ENCODE measurements at places on chromosomes 7 and 10.

GRCh38 chr10:63286340-63286739, 153.2 kb downstream of the NRBF2 start:
- DNase-seq, result no peak

GRCh38 chr7:123410273-123410904, 124.0 kb downstream of the IQUB start:
- DNase-seq, result no peak

- DNase-seq, result no peak
Observed at GRCh38 chr10:73653701-73654100, 2.1 kb downstream of the SYNPO2L start.

DNA sequence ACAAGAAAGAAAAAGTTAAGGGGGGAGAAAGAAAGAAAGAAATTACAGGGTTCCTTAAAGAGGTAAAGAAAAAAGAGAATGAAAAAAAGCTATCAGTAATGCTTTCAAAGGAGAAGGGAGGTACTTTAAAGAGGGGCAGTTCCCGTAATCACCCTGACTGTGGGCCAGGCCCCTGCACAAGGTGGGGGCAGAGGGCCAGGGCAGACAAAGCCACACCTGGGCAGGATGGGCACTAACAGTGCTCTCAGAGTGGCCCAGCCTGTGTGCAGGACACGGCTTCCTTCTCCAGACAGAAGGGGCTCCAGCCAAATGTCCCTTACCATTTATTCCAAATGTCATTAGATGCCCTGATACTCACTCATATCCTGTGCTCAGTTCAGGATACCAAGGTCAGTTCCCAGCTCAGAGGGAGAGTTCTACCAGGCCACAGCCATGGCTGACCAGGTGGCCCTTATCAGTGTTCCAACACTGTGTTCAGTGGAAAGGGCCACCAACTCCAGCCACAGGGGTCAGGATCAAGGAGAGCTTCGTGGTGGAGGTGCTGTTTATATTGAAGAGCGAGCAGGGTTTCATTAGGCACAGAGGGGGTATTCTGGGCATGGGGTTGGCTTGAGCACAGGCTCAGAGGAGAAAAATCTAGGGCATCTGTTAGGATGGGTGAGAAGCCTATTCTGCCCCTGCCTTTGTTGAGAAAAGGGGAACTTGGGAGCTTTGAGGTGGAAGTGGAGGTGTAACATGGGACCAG, 29.9 kb downstream of the DPCD start:
- DNase-seq, result no peak

DNA sequence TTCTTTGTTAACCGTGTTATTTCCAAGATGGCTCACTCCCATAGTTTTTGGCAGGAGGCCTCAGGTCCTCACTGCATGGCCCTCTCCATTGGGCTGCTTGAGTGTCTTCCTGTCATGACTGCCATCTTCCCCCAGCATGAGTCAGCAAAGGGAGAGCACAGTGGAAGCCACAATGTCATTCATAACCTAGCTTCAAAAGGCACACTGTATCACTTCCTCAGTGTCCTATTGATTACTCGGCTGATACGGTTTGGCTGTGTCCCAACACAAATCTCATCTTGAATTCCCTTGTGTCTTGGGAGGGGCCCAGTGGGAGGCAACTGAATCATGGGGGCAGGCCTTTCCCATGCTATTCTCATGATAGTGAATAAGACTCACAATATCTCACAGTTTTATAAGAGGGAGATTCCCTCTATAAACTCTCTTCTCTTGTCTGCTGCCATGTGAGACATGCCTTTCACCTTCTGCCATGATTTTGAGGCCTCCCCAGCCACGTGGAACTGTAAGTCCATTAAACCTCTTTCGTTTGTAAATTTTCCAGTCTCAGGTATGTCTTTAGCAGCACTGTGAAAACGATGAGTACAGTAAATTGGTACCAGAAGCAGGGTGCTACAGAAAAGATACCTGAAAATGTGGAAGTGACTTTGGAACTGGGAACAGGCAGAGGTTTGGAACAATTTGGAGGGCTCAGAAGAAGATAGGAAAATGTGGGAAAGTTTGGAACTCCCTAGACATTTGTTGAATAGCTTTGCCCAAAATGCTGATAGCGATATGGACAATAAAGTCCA, 106.5 kb downstream of the PRLHR start:
- DNase-seq, result no peak

DNA sequence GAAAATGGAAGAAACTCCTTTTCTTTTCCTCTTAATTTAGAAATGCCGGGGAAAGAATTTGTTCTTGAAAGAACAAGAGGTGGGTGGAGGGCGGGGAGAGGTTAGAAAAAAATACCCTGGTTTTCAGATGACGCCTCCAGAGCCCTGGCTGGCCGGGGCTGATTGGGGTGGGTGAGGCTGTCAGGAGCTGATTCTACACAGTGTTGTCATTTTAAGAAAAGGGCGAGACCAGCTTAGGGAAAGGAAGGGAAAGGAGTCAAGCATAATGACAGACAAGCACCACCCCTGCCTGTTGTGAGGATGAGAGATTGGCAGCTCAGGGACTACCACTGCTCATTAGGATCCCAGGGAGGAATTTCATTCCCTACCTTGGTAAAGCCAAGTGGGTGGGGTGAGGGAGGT, 9.9 kb upstream of the FAM180A start:
- DNase-seq, result no peak

DNA sequence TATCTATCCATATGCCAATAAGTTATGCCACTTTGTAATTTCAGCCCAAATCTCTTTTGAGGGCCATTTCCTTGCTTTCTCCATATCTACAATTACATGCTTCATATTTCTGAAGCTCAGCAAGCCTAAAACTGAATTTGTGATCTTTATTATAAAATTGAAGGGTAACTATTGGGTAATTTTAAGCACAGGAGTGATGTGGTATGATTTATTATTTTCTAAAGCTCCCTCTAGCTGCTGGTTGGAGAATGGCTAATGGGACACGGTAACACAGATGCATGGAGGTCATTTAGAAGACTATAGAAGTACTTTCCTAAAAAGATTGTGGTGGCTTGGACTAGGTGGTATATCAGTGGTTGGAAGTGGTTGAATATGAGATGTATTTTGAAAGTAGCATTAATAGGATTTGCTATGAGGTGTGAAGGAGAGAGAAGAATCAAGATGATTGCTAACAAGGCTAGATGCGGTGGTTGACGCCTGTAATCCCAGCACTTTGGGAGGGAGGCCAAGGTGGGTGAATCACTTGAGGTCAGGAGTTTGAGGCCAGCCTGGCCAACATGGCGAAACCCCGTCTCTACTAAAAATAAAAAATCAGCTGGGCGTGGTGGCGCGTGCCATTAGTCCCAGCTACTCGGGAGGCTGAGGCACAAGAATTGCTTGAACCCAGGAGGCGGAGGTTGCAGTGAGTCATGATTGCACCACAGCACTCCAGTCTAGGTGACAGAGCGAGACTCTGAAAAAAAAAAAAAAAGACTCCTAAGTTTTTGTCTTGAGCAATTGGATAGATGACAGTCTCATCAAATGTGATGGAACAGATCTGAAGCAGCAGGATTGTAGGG, 13.9 kb downstream of the KLHDC10 start:
- no peak for DNase-seq

DNA sequence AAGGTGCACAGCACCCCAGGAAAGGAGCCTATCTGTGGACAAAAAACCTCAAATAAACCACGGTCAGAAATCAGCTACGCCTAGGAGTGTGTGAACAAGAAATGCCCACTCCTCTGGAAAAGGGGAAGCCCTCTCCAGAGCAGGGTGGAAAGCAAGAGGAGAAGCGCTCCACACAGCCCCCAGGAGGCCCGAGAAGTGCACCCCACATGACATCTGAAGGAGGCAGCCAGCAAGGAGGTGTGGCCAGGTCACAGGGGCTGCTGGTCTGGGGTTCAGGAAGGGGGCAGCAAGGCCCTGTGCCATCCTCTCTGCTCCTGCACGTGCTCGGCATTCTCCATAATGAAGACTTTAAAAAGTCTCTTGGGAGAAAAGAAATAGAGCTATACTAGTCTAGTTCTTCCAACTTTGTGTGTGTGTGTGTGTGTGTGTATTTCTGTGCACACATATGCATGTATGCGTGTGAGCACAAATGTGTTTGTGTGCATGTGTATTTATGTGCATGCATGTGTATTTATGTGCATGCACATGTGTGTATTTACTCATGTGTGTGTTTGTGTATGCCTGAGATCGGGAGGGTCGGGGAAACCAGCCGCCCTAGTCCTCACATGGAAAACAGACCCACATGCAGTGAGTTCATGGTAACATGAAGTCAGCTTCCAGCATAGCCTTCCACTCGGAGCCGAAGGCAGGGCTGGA, 76.5 kb downstream of the TNS3 start:
- no peak for DNase-seq

- DNase-seq, result no peak
Observed at GRCh38 chr10:74917481-74918077, 91.2 kb downstream of the KAT6B start.

GRCh38 chr7:20200361-20200760, 16.8 kb downstream of the MACC1 start:
- DNase-seq, result no peak

- DNase-seq, result no peak
Observed at GRCh38 chr7:36185092-36185491, 32.0 kb downstream of the EEPD1 start.

- DNase-seq, result no peak
Observed at GRCh38 chr10:119177708-119178371, 772 bp downstream of the PRDX3 start.

GRCh38 chr10:51892965-51893658, 193.7 kb upstream of the CSTF2T start:
- no peak for DNase-seq

GRCh38 chr7:149731207-149731955, 42.0 kb downstream of the ZNF467 start:
- DNase-seq, result no peak

GRCh38 chr10:100978901-100979195, 8.4 kb downstream of the MRPL43 start:
- no peak for DNase-seq

DNA sequence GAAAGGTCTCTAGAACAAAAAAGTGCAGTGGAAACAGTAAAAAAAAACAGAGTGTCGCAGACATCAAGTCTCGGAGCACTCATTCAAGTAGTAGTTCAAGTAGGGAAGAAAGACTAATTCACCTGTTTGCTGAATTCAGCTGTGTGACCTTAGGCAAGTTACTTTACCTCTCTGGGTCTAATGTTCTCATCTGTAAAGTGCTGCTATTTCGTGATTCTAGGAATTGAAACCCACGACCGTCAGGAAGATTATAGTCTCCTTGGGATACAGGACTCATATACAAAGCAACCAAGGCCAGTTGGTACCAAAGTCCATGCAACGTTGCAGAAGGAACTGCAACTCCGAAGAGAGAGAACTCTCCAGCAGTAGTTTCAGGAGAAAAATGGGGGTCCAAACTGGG, 26.1 kb downstream of the PRKCQ start:
- DNase-seq, result no peak

- DNase-seq, result no peak
Observed at GRCh38 chr10:131172433-131172832, 139.1 kb downstream of the TCERG1L start.

- DNase-seq, result no peak
Observed at GRCh38 chr10:78339251-78339650, 305.6 kb downstream of the RPS24 start.

DNA sequence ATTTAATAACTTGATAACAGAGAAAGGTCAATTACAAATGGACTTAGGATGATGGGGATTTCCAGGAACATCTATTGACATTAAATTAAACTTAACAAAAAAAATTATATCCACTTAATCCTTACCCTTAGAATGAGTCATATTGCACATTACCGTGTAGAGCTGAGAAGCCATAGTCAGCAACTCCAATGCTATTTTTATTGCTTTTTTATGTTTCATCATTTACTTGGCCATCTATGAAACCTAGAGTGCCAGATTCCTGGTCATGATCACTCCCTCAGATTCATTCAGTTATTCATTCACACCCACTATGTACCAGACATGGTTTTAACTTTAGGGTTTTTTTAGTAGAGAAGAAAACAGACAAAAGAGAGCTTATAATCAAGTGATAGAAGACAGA, 1180.4 kb downstream of the CNTNAP2 start:
- no peak for DNase-seq

DNA sequence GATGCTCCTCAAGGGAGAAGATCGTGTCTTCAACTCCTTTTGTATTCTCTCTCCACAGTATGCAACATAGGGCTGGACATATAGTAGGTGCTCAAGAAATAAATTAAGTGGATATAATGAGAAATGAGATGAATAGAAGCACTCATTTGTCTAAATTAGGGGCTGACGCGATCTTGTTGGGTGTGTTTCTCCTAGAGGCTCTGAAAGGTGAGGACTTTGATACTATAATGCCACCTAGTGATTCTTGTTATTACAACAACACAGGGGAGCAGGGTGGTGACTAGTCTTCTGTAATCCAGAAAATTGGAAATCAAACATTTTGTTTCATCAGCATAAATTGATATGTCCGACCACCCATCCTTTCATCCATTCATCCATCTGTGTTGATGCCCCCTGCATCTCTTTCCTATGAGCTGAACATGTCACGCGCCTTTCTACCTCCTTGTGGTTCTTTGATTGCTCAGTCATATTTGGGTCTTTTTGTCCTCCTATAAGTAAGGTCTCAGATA, 3.5 kb upstream of the CFAP58 start:
- DNase-seq, result no peak

- DNase-seq, result no peak
Observed at GRCh38 chr7:155256761-155257481, 40.8 kb upstream of the INSIG1 start.

DNA sequence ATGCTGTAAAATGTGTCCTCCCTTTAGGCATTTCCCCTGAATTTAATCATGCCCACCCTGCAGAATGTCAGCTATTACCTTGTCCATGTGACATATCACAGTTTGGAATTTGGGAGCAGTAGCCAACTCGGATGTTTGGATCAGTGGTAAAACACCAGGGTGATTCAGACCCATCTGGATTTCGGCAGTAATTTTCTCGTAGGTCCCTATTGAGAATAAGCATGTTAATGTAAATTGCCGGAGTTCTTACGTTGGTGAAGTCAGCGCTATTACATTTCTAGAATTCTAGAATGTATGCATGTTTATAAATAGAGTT, 44.1 kb downstream of the HGF start:
- no peak for DNase-seq

DNA sequence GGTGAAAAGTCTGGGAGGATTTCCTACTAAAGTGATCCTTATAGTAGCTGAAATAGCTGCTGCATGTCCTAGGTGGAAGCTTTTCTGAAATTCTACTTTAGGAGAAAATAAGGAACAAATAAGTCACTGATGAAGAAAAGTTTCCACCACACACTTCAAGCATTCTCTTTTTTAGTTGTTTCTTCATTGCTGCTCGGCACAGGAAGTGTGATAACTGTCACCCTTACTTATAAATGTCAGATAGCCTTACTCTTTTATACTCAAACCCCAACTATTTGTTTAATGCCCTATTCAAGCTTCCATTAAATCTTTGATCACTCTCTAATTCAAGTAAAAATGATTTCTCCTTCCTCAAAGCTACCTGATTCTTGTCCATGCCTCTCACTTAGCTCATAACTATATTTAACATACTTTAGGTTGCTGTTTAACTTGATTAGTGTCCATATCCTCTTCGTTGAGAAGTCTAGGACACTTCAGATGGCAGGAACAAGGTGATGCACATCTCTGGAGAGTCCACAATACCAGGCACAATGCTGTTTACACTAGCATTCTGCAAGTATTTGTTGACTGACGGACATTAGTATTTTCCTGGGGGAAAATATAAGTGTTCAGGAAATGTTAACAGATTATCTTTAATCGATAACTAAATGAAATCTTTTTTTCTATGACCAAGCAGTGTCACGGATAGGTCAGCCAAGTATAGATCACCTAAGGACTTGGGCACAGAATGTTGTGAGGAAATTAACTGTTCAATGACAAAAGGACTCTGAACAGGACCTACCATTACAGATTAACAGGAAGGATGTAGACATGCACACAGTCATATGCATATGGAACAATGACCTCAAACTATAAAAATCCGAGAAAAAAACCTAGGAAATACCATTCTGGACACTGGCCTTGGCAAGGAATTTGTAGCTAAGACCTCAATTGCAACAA, 67.4 kb downstream of the ZNF438 start:
- no peak for DNase-seq

All from activated T-cell treated with anti-CD3 and anti-CD28 coated beads for 4 hours (primary cell).